Fibroblast of skin of abdomen (primary cell): ENCODE measurements at places on chromosomes 12 and 14.

GRCh38 chr14:81465507-81466228 lies 65.5 kb upstream of the STON2 start:
- DNase-seq = no peak

GRCh38 chr14:68468437-68469207 lies 324.2 kb downstream of the ZFP36L1 start:
- peak; percentile 72 for DNase-seq

DNA sequence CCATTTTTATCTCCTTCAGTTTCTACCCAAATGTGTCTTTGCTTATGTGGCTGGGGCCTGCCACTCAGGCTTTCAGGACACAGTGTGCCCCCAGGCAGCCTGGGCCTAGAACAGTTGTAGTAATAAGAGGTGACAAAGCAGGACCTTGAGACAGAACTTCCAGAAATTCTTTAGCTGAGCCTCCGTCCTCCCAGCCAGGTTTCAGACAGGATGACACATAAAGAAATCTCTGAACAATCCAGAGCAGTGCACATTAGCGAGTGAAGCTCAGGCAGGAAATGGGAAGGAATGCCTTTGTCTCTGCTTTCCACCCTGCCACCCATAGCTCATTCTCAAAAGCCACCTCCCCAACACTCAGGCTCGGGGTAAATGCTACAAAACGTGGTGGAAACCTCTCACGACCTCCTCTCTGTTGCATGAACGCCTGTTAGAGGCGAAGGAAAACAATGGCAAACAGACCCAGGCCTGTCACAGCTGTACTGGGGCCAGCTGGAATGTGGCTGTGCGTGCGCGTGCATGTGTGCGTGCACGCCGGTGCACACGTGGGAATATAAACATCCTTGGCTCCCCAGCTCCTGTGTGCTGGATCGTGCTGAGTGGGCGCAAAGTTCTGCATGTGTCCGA lies 286.7 kb downstream of the ZFP36L1 start:
- DNase-seq = peak; percentile 88

DNA sequence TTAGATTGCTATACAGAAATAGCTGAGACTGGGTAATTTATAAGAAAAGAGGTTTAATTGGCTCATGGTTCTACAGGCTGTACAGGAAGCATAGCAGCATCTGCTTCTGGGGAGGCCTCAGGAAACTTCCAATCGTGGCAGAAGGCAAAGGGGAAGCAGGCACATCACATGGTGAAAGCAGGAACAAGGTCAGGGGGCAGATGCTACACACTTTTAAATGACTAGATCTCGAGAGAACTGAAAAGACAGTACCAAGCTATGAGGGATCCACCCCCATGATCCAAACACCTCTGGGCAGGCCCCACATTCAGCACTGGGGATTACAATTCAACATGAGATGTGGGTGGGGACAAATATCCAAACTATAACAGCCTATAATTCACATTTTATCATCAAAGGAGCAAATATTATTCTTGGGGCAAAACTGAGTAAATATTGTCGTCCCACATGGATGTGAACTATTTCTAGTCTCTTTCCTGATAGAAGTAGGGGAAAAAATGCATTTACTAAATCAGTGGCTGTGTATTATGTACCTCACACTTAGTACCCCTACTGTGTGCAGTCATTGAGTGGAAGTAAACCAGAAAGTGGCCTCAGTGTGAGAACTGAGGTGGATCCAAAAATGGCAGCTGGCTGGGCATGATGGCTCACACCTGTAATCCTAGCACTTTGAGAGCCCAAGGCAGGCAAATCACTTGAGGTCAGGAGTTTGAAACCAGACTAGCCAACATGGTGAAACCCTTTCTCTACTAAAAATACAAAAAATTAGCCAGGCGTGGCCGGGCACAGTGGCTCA lies 25.4 kb upstream of the A2ML1 start:
- no peak for DNase-seq

- no peak for DNase-seq
These were observed 47.2 kb upstream of the KTN1 start for GRCh38 chr14:55532645-55533344.

- DNase-seq = peak; percentile 94
These were observed 173.6 kb downstream of the ETV6 start for GRCh38 chr12:11823043-11823442.

GRCh38 chr14:79576424-79576823 lies 634.9 kb downstream of the DIO2 start:
- DNase-seq = no peak

DNA sequence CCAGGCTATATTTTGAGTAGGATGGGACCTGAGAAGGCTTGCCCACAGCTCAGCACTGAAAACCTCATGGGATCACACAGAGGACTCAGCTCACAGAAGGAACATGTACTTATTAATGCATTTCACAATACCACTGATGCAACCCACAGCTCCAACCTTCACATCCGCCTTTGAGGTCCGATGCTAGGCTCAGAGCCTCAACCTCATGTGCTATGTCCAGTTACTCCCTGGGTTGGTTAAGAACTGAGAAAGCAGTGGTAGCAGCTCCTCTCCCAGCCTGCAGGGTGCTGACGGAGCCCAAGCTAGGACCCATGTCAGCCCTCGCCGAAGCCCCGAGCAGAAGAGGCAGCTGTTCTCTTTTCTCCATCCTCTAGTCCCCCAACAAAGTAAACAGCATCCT lies 52.9 kb downstream of the SPTB start:
- DNase-seq = no peak

DNA sequence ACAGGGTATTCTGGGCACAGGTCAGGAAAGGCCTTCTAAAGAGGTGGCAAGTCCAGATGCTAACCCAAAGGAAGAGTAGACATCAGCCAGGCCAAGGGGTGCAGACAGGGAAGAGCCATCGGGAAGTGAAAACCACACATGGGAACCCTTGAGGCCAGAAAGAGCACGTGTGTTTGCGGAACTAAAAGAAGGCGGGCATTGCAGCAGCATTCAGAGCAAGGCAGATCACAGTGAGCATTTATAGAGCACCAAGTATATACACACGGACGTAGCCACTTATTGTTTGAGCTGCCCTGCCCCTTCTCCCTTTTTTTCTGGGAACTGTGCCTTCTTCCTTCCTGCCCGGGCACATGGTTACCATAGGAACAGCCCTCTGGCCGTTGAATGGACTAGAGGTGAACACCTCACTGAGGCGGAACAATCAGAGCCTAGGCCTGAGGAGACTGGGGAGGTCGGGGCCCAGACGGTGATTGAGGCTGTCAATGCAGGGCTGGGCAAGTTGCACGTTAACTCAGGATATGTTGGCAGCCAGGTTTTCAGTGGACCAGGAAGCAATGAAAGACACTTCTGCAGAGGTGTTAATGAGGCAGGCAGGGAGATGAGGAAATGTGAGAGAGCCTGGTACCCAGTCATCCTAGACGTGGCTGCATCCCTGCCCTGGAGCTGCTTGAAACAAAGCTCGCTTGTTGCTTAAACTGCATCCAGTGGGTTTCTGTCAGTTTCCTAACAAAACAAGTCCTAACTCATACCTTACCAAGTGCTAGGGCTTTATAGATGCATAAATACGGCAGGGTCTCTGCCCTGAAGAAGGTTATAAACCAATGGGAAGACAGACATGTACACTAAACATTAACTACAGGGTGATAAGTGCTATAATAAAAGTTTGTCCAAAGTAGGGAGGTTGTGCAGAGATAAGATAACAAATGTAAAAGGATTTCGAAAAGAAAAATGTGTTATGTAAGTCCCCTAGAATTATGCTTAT lies 34.2 kb downstream of the MOAP1 start:
- DNase-seq = no peak

DNA sequence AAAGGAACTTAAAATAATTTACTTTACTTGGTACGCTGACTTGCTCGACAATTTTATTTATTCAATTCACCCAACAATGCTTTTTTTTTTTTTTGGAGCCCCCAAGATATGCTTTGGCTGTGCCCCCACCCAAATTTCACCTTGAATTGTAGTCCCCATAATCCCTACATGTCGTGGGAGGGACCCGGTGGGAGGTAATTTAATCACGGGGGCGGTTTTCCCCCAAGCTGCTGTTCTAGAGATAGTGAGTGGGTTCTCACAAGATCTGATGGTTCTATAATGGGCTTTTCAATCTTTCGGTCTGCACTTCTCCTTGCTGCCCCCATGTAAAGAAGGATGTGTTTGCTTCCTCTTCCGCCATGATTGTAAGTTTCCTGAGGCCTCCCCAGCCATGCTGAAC lies 10.4 kb downstream of the FGD6 start:
- DNase-seq = no peak

DNA sequence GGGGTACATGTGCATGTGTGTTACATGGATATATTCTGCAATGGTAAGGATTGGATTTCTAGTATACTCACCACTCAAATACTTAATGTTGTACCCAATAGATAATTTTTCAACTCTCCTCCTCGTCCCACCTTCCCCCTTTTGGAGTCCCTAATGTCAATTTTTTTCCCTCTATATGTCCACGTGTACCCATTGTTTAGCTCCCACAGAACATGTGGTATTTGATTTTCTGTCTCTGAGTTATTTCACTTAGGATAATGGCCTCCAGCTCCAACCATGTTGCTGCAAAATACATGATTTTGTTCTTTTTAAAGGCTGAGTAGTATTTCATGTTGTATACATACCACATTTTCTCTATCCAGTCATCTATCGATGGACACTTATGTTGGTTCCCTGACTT lies 97.2 kb upstream of the TMTC1 start:
- DNase-seq = no peak

- peak; percentile 44 for DNase-seq
These were observed 46.1 kb upstream of the PTPRO start for GRCh38 chr12:15276088-15276698.

DNA sequence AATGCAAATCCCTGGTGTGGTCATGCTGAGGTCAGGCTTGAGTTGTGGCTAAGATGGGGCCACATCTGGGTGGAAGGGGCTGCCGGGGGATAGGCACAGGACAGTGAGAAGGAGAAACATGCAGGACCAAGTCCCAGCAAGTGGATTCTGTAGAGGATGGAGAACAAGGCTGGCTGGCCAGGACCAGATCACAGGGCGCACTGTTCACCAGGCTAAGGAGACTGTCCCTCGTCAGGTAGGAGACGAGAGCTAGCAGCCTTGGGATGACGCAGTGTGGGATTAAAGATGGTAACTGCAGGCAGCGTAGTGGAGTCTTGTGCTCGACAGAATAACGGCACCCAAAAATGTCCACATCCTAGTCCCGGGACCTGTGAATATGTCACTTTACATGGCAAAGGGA lies 336.1 kb downstream of the BCL11B start:
- no peak for DNase-seq

DNA sequence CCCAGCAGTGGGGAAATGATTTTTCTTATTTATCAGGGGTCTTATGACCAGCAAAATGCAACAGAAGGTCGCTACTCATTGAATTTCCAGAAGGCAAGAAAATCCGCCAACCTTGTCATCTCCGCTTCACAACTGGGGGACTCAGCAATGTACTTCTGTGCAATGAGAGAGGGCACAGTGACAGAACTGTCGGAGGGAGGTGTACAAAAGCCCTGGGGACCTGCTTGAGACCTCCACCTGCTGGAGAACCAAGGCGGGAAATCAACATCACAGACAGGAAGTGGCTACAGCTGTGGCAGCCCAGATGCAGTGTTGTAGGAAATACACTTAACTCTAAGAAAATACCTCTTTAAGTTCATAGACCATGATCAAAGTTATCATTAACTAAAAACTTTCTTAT lies 250.9 kb upstream of the OR4E1 start:
- DNase-seq = no peak

- peak; percentile 64 for DNase-seq
These were observed 23.7 kb downstream of the NCOR2 start for GRCh38 chr12:124543590-124544310.

DNA sequence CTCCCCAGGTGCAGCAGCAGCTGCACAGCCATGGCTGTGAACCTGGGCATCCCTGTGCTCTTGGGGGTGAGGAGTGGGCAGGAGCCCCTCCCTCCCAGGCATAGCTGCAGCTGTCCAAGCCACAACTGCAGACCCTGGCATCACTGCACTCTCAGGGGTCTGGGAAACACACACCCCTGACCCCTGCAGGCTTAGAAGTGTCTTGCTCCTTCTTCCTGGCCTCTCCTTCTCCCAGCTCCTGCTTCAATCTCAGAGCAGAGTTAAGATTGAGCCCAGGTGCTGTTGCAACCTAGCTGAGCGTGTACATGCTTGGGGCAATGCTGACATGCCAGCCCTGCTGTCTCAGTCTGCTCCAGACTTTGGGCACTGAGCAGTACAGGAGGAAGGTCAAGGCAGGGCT lies 833.6 kb downstream of the FLRT2 start:
- no peak for DNase-seq

- DNase-seq = peak; percentile 50
These were observed 136.5 kb upstream of the DYRK2 start for GRCh38 chr12:67512061-67512460.

DNA sequence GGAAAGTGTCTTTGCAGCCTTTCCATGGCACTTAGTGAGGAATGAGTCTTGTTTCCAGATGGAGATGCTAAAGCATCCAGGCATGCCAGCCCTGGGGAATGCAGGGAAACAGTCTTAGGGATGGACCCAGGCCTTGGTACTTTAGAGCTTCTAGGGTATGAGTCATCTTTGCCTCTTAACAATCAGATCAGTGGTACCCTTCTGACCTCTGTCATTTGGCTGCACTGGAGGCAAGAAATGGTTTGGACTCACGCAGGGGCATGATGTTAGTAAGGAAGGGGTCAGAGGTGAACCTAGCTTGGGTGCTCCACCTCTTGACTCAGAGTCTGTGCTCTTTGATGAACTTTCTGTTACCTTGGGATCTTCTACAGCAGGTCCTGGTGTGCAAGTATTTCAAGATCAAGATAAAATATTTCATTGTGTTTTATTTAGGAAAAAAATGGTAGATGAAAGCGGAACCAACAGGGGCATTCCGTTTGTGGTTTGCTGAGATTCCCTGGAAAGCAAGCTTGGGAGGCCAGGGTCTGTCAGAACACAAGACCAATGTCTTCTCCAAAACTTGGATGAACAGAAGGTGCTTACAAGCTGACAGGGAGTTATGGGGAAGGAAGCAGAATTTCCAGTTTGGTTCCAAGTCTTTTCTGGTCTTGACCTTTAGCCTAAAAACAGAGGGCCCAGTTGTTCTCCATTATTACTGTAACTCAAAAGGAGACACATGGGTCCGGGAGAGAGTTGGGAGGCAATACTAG lies 216.2 kb downstream of the ZFP36L1 start:
- DNase-seq = peak; percentile 51

DNA sequence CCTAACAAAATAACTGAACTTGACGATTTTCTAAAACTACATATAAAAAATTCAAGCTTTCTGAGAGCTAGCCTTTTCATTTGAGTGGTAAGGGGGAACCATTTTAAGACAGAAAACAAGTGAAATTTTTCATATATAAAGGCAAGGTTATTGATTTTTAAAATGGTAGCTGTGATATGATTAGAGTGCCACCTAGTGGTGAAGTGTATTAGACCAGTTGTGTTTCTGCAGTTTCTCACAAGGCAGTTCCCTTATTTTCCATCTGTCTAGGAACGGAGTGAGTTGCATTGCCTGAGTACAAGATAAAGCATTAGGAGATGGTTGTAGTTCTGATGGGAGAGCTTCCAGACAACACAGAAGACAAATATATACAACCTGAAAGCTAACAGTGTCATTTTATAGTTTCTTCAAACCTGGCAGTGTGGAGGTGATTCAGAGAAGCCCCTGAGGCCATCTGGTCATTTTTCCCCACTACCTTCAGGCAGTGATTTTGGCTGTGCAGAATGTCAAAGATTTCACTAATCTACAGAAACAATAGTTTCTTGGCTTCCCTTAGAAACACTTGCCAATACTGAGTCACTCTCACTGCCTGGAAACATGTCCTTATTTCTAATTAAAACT lies 180.8 kb downstream of the C12orf50 start:
- peak; percentile 61 for DNase-seq

- DNase-seq = no peak
These were observed 54.1 kb downstream of the CPM start for GRCh38 chr12:68878846-68879245.
